ENCODE measurements at places on chromosomes 4 and X.
A peak's percentile ranks its signal among the peaks of the same experiment; 100 is the strongest.

GRCh38 chrX:9310616-9311015, 154.2 kb upstream of the TBL1X start:
- DNase-seq, result no peak

DNA sequence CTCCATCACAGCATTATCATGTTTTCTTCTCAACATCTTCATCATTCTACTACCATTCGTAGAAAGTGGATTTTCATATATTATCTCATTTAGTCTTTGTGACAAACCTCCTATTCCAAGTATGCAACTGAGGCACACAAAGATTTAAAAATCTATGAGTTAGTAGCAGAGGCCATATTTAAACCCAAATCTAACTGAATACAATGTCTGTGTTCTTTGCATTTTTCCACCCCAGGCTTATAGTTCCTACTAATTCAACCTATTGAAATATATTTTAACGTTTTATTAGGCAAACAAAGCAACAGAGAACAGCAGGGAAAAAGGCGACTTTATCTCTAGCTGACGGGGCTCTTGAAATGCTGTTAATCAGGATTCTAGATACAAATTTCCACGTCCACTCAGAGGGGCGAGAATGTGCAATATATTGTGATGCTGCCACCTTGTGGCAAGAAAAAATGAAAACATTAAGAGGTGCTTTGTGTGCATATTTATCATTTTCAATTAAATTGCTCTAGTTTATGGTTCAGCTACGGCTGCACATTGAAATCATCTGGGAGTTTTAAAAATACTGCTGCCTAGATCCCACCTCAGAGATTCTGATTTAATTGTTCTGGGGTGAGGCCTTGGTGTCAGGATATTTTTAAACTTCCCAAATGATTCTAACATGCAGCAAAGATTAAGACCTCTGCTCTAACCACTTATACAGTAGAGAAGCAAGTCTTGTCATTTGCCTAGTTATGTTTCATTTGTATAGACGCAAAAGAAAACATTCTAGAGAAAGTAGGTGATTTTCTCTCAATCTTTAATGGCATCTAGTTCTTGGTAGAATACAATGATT, 315.9 kb downstream of the MAPK10 start:
- peak; percentile 51 for DNase-seq

- no peak for DNase-seq
Measured at GRCh38 chrX:29617725-29618124, 597.6 kb upstream of the MAGEB2 start.

GRCh38 chrX:74371425-74372222, 49.7 kb upstream of the SLC16A2 start:
- no peak for DNase-seq

DNA sequence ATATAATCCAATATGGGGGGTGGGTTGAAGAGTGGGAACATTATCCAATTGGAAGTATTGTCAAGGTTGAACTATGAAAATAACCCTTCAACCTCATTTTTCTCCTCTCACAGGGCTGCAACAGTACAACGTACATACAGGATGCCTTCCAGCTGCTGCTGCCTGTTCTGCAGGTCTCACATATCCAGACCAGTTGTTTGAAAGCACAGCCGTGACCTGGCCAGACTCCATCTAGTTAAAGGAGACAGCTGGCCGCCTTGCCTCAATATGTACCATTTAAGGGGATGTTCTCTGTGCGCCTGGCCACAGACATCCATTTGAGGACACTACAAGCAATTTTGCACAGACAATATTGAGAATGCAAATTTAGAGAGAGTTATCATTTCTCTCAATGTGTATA, 75.7 kb downstream of the FAM114A1 start:
- DNase-seq, result peak; percentile 23

DNA sequence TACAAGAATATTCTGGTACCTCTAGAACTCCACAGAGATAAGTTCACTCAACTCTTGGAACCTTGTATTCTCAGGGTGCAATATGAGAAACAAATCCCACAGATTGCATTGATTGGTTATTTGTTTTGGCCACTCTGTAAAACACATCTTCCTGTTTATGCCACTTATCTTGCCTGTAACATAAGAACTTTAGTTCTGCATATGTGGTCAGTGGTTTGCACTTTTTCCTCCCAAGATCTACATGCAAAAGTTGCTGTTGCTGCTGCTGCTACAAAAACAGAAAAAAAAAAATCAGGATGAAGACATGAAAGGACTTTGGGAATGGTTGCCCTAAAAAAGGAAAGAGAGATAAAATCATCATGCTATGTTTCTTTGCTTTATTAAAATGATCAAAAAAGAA, 9.6 kb downstream of the ODAPH start:
- DNase-seq, result no peak

DNA sequence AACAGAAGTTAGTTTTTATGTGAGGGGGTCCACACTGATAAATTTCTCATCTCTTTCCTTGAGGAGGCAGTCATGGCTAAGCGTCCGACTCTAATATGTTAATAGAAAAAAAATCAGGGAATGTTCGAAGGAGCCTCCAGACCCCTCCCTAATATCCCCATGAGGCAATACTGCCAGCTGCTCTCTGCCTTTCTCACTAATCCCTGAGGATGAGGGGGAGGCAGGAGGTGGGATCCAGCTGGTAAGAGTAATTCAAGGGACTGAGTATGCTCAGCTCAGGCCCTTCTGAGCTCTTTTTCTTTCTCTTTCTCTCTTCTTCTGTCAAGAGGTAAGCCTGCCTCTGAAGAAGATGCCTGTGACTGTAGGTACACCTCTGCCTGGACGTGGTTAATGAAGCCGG, 51.7 kb downstream of the PIR start:
- no peak for DNase-seq

DNA sequence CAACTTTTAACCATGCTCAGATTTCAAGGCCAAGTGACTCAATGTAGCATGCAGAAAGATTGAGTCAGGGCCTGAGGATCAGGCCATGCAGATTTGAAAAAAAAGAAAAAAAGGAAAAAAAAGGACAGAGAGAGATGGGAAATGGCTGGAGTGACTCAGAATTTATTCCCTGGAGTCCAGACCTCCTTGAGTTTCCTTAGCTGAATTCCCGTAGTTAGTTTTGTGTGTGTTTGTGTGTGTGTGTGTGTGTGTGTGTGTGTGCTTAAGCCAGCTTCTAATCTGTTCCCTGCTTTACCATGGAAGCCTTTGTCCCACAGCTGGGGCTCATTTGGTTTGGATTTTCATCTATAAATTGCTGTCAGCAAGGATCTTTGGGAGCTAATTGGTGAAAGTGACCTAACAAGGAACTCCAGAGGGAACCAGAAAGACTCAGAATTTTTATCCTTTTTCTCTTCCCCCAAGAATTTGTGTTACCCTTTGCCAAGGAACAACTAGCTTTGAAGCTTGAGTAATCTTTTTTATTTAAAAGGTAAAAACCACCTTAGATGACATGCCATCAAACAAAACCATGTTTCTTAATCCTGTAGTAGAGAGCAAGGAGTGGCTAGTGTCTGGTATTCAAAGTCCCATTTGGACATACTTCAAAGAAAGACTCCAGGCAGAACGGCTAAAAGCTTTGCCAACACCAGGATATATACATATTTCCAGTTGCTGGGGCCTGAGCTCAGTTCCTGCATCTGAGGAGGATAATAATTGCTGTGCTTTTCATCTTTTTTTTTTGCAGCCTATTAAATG, 109.0 kb upstream of the DDIT4L start:
- no peak for DNase-seq
